ENCODE measurements at places on chromosomes 5 and 9. TPM values are rescaled to one million over a fixed set of nuclear protein-coding genes. Genes with fewer than 3 reads are reported as not detected.

The TMEM215 gene
- total RNA-seq: not detected

The DUSP1 gene
- 12.4 TPM for total RNA-seq

The PCDHGA1 gene
- total RNA-seq: 0.07 TPM

The WDR36 gene
- total RNA-seq: 34.7 TPM

The ECM2 gene
- total RNA-seq: not detected

The SLC36A2 gene
- not detected for total RNA-seq

The FGD3 gene
- 43.3 TPM for total RNA-seq

GRCh38 chr5:163205645-163206044 lies 231.8 kb upstream of the CCNG1 start:
- DNase-seq: no peak

- no peak for DNase-seq
Observed at GRCh38 chr5:81779125-81779915, 28.4 kb upstream of the SSBP2 start.

- DNase-seq: no peak
Observed at GRCh38 chr9:135910757-135911156, 3.4 kb upstream of the CAMSAP1 start.

- DNase-seq: no peak
Observed at GRCh38 chr5:111563031-111563822, 50.9 kb upstream of the STARD4 start.

DNA sequence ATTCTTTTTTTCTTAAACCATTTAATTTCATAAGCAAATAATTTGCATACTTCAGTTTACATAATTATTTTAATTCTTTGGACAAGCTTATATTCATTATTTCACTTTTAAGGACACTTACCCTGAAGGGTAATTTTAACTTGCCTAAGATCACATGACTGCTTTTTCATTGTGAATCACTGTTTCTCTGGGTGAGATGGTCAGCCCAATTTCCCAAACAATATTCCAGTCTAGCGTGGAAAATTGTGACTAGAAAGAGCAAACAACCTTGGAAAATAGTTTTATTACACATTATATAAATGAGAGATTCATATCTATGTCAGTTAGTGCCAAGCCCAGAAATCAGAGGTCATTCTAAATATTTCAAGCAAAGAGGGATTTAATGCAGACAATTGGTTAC lies 21.4 kb upstream of the JAKMIP2 start:
- no peak for DNase-seq

DNA sequence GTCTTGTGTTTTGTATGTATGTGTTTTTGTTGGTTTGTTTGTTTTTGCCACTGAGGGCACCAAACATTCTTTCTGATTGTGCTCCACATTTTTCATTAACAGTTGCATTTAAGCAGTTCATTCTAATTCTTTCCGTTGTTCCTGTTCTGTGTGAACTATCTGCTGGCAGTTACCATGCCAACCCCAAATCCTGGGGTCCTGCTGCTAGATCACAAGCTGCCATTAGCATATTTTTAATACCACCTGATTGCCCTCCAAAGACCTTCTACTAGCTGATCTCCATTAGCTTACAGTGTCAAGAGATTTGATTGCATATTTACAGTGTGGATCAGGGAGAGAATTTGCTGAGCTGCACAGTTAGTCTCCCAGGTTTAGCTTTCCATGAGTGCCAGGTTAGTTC lies 40.6 kb upstream of the STARD4 start:
- no peak for DNase-seq

- DNase-seq: no peak
Observed at GRCh38 chr9:90012949-90013348, 408.1 kb downstream of the GADD45G start.

- DNase-seq: no peak
Observed at GRCh38 chr9:98774746-98775145, 21.6 kb downstream of the ANKS6 start.

DNA sequence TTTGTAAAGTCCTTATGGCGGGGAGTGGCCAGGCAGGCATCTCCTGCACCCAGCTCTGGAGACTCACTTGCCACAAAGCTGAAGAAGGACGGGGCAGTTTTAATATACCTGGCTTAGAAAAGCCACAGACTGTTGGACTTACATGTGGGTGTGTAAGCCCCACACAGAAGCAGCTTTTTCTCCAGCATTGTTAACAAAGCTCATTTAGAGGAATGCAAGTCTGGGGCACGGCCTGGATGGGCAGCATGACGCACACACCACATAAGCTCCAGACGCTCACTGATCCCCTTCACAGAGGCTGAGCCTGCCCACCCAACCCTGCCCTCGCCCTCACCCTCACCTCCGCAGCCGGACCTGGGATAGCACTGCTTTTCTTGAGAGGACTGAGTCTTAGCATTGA lies 58.0 kb upstream of the PDE8B start:
- no peak for DNase-seq

GRCh38 chr9:28808042-28808441 lies 1234.8 kb upstream of the C9orf72 start:
- DNase-seq: no peak

DNA sequence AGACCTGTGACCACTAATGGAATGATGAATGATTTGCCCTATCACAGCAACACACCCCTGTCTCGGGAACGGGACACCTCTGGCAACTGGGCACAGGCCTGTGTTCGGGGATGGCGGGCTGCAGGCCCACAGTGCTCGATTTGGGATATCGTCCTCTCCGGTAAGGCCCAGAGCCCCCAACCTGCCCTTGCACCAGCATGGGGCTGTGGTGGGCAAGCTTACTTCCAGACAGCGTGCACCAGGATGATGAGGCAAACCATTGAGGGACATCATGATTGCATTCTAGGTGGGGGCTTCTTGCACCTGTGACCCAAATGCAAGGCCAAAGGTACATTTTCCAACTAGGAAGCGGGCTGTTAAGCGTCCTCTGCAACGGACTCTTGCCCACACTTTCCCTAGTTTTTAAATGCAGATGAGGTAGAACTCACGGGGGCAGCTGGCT lies 275.4 kb downstream of the FSTL4 start:
- DNase-seq: no peak

DNA sequence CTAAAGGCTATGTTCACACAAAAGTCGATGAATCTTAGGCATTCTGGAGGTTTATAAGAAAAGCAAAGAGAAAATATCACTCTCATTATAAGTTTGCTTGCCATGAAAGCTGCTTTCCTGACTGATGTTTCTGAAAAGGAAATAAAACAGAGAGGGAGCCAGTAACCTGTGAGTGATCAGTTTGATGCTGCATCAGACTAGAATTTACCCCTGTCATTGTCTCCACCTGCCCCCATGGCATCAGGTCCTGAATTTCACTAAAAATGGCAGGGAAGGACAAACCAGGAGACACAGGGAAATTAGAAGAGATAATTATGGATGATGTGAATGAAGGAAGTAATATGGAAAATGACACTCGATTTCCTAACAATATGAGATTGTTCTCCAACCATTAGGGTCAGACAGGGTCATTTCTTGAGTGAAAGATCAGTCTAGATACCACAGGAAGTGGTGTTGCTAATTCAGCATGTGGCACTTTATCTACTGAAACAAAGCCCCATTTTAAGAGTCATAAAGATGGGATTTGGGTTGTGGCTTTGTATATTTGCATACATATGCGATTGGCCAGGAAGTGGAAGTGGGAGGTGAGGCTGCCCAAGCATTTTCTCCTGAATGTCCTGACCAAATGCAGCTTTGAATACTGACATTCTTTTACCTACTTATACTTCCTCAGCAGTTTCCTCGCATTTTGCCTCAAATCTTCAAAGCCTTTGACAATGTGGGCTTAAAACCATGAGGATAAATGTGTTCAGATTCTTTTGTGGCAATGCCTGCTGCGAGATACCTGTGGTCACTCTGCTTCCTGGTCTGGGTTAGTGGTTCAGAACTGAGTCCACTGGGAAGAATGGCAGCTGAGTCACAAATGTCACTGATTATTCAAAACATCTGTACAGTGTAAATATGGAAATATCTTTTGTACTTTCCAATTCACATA lies 29.7 kb downstream of the MEGF10 start:
- DNase-seq: peak; percentile 61

- DNase-seq: no peak
Observed at GRCh38 chr5:39720136-39720535, 295.4 kb upstream of the DAB2 start.

DNA sequence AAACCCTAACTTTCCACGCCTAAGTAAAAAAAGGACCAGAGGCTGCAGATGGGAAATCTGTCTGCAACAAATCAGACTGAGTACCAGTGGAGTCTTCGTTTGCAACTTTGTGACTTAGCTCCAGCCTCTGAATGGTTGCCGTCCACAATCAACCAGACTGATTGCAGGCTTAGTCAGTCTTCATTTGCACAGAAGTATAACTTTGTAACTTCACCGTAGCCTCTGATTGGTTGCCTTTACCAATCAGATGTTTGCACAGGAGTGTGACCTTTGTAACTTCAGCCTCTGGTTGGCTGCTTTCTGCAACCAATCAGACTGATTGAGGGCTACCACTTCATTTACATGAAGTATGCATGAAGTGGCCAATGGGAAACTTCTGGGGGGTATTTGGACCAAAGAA lies 53.7 kb downstream of the TGFBR1 start:
- DNase-seq: no peak

- DNase-seq: no peak
Observed at GRCh38 chr5:2960294-2960693, 208.8 kb upstream of the IRX2 start.

DNA sequence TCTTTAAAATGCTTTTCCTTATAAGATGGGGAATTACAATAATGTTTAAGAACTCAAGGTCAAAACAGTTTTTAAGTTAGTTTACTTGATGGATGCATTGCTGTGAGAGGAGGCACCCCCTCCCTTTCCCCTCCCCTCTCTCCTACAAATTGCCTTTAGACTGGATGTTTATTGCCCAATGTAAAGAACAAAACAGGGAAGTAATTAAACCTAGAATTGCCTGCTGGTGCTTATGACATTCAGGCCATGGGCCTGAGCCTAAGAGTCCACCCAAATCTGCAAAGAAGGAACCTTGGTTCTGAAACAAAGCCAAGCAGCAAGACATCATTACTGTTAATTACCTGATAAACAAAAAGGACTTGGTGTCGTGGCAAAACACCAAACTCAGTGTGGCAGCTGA lies 630.3 kb downstream of the ISL1 start:
- no peak for DNase-seq

- no peak for DNase-seq
Observed at GRCh38 chr5:122730037-122730436, 44.8 kb upstream of the SNX2 start.

DNA sequence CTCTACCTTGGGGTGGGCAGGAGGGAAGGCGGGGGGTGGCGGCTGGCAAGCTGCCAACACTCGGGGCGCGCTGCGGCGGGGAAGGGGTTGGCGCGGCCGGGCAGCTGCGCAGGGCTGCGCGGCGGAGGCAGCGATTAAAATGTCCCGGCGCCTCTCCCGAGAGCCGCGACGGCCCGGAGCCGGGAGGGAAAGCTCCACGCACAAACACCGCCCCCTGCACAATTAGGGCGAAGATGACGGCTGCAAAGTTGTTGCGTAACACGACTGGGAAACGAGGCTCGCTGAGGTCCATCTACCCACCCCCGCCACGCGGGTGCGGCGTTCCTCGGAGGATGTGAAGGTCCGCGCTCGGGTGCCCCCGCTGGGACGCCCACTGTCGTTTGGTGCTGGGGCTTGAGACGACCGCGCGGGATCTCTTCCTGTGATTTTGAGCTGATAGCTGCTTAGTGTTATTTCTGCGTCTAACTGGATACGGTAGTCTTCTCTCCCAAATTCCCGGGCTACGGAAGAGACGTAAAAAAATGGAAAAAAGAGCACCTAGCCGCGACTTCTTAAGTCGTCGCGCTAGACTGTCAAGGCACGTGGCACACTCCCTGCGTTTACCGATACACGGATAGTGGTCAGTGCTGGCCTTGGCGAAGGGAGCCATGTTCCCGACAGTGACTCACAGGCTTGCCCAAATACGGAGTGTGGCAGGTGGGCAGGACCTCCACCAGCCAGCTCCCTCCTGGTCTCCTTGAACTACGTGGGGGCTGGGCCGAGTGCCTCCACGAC lies 958 bp upstream of the NFIL3 start:
- peak; percentile 91 for DNase-seq

GRCh38 chr5:108432024-108432423 lies 50.1 kb upstream of the FBXL17 start:
- DNase-seq: no peak

GRCh38 chr5:10501554-10502075 lies 59.9 kb downstream of the ROPN1L start:
- DNase-seq: no peak
